Right atrium auricular region (tissue), 2 donors: ENCODE measurements at places on chromosomes 4 and X. TPM values are rescaled to one million over a fixed set of nuclear protein-coding genes. Genes with fewer than 3 reads are reported as not detected.

The CXCL3 gene
- 0.63 TPM for total RNA-seq

The SPIN4 gene
- 0.63 TPM for total RNA-seq

The ZAR1 gene
- not detected for total RNA-seq

The H2BW2 gene
- total RNA-seq: not detected

The FAM149A gene
- 6.8 TPM for total RNA-seq

The STPG2 gene
- total RNA-seq: 0.37 TPM

DNA sequence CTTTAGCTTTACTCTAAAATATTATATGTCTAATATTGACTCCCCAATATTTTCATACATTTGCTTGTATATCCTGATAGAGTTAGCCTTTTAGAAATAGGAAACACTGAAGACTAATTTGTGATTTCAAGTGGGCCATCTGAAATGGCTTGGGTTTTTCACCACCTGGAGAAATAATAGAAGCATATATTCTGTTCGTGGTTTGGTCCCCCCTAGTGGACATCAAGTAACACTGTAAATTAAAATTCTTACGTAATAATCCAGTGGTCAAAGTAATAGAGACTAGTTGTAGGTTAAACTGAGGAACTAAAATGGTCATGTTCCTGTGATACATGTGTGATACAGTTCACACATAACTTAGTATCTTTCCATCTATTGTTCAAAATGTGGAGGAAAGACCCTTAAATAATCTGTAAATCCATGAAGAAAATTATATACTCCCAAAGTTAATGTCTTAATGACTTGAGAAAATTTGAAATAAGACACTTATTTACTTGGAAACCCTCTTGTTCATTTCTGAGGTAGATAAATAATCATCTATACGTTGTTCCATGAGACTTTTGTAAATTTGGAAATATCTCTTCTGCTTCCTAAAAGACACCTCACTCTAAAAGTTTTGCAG lies 79.8 kb upstream of the SMARCAD1 start:
- no peak for DNase-seq

DNA sequence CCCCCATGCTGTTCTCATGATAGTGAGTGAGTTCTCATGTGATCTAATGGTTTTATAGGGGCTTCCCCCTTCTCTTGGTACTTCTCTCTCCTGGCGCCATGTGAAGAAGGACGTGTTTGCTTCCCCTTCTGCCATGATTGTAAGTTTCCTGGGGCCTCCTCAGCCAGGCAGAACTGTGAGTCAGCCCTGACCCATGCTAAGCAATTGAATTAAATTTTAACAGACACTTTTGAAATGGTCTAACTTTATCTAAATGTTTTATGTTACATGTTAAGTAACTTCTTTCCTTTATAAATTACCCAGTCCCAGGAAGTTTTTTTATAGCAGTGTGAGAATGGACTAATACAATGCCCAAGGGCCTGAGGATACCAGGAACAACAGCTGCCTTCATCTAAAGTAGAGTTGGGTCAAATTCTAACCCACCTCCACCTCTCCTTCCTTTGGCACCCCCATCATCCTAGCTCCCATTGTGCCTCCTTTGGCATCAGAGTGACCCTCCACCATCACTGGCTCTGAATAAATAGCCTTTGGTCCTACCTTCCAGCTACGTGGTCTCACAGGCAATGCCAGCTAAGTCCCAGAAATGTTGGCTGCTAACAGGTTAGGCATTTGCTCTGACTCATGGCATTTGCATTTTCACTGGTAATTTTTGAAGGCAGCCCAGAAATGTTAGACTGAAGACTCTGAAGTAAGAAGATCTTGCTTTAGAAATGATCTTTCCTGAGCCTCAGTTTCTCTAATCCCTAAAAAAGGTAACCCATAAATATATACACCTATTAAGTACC lies 182.1 kb downstream of the MOSPD2 start:
- no peak for DNase-seq

GRCh38 chr4:17492058-17492741 lies 19.7 kb downstream of the QDPR start:
- DNase-seq: no peak

DNA sequence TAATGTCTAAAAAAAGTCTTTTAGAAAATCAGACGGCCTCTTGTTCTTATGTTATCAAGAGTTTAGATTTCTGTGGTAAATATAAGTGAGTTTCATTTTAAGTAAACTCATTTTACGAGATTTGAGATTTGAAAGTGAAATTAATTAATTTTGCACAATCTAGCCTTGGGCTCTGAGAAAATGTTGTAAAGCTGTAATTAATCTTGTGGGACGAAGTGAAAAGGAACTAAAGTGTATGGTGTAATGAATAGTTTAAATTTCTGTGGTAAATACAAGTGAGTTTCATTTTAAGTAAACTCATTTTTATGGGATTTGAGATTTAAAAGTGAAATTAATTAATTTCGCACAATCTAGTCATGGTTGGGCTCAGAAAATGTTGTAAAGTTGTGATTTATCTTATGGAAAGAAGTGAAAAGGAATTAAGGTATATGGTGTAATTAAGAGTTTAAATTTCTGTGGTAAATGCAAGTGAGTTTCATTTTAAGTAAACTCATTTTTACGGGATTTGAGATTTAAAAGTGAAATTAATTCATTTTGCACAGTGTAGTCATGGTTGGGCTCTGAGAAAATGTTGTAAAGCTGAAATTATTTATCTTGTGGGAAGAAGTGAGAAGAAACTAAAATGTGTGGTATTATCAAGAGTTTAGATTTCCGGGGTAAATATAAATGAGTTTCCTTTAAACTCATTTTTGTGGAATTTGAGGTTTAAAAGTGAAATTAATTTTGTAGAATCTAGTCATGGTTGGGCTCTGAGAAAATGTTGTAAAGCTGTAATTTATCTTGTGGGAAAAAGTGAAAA lies 1.6 kb downstream of the SCML1 start:
- no peak for DNase-seq

DNA sequence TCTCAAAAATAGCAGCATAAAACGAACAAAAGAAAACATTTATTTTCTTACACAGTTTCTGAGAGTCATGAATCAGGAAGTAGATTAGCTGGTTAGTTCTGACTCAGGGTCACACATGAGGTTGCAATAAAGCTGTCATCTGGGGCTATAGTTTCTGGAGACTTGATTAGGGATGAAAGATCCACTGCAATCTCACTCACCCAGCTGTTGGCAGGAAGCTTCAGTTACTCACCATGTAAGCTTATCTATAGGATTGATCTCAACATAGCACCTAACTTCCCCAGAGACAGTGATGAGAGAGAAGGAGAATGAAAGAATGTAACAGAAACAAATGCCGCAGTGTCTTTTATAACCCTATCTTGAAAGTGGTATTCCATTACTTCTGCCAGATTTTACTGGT lies 435.5 kb downstream of the GABRG1 start:
- DNase-seq: no peak

GRCh38 chr4:120316416-120316815 lies 249.8 kb upstream of the MAD2L1 start:
- DNase-seq: no peak

DNA sequence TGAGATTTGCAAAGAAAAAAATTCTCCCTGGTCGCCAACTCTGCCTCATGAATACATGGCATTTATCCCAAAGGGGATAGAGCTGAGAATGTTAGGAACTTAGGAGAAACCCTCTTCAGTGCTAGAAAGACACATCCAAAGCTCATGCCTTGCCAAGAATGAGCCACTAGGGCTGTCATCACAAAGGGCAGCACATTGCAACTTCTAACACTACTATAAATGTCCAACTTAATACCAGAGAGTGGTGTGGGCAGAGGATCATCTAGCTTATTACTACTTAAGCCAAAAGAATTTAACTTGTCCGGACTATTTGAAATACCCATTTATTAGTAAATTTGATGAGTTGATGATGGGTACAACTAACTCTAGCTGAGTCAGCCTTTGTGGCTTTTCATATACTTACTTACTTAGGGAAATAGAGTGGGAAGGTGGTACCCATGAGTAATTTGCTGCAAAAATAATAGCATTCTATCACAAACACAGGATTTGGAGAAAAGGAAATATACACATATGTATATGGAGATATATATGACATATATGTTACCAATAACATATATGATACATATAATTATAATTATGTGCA lies 66.3 kb upstream of the GAB1 start:
- no peak for DNase-seq

DNA sequence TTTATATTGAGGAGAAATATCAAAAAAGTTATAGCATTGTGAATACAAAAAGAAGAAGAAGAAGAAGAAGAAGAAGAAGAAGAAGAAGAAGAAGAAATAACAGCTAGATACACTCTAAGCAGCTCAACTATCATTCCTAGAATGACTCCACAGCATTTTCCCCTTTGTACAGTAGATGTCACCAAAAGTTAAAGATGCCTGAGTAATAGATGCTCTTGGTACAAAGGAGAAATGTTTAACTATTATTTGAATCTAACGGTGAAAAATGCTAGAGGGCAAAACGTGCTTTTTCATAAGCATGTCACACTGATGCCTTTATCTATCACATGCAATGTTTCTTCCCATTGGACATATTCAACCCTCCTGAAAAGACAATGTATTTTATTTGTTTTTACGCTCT lies 178.4 kb upstream of the GPRIN3 start:
- no peak for DNase-seq

DNA sequence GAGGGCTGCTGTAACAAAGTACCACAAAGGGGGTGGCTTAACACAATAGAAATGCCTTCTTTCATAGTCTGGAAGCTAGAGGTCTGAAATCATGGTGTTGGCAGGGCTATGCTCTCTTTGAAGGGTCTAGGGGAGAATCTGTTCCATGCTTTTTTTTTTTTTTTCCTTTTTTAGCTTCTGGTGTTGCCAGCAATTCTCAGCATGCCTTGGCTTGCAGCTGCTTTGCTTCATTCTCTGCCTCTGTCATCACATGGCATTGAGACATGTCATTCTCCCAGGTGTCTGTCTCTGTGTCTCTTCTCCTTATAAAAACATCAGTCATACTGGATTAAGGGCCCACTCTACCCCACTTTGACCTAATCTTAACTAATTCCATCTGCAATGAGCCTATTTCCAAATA lies 78.6 kb upstream of the BOD1L1 start:
- DNase-seq: no peak

DNA sequence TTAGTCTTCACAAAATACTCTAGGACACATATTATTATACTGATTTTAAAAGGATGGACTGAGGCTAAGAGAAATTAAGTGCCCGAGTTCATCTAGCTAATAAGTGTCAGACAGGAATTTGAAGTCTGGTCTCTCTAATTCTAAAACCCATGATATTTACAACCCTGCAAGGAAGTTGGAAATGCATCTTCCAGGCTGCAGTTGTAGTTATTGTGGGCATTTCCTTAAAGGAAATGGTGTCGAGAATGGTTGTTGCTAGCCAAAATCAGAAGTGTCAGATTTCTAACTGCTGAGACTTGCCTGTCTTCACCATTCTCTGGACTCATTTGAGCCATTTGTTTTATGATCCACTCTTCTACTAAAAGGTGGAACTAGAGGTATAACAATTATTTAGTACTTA lies 82.5 kb downstream of the FAT4 start:
- DNase-seq: no peak

DNA sequence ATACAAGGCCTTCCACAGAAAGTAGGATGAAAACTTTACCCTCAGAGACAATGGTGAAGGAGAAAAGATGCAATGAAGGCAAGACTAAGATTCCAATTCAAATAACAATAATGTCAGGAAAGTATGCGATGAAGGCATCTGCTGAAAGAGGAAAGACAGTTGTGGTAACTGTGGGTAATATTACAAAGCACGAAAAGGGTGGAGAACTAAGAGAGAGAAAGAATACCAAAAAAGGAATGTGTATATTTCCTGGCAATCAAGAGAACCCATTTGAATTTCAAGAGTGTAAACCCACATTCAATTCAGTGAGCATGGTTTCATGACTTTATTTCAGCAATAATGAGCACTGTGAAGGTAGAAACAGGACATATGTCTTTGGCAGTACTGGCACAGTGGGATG lies 225.5 kb downstream of the PALLD start:
- DNase-seq: no peak

DNA sequence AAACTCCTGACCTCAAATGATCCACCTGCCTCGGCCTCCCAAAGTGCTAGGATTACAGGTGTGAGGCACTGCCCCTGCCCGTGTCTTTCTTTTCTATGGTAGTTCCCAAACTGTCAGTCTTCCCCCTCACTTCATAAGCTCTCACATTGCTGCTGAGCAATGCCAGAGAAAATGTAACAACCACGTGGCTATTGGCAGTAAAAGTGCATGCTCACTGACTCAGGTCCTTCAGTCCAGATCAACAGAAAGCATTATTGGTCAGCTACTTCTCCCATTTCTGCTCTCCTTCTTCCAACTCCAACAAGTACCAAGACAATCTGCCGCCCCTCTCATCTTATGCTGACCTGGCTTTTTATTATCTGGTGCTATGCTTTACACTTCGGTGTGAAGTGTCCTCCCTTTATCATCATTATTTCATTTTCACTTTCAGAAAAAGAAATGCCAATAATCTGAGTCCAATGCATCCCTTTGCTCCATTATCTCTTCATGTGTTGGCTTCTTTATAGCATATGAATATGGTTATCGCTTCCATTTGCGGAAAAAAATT lies 133.8 kb upstream of the UGT8 start:
- DNase-seq: no peak

GRCh38 chr4:153555730-153556434 lies 89.7 kb downstream of the TMEM131L start:
- peak; percentile 90 for DNase-seq

DNA sequence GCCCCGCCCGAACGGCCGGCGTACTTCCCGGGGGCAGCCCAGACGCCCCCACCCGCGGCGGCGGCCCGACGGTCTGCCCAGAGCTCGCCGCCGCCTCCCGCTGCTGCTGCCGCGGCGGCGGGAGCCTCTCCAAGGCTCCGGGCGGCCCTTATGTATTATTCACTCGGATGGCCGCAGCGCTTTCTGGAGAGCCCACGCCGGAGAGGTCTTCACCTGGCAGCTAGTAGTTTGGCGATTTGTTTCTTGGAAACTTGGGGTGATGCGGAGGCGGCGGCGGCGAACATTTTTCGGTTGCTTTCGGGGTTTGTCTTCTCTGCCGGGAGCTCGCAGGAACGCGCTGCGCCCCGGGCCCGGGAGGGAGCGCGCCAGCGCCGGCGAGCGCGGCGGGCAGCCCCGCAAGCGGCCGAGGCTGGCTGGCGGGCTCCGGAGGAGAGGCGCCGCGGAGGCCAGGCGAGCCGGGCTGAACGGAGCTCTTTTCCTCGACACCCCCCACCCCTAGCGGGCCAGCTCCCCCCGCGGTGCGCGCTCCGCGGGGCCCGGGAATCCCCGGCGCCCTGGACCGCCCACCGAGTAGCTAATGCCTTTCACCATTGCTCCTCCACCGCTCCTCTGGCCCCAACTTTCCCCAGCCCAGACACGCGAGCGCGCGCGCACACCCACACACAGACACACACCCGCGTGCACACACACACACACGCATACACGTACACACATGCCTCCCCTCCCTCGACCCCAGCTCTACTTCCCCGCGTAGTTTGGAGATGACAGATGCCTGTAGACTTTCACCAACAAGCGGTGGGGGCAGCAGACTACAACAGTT lies 113.5 kb downstream of the DHX15 start:
- no peak for DNase-seq

- DNase-seq: no peak
These were observed 158.0 kb upstream of the FAT1 start for GRCh38 chr4:186881521-186882220.
